Fibroblast of mammary gland (primary cell): ENCODE measurements at places on chromosomes 16 and 17.
A peak's percentile ranks its signal among the peaks of the same experiment; 100 is the strongest.

- DNase-seq: no peak
Measured at GRCh38 chr16:4833584-4833983, 13.5 kb downstream of the GLYR1 start.

DNA sequence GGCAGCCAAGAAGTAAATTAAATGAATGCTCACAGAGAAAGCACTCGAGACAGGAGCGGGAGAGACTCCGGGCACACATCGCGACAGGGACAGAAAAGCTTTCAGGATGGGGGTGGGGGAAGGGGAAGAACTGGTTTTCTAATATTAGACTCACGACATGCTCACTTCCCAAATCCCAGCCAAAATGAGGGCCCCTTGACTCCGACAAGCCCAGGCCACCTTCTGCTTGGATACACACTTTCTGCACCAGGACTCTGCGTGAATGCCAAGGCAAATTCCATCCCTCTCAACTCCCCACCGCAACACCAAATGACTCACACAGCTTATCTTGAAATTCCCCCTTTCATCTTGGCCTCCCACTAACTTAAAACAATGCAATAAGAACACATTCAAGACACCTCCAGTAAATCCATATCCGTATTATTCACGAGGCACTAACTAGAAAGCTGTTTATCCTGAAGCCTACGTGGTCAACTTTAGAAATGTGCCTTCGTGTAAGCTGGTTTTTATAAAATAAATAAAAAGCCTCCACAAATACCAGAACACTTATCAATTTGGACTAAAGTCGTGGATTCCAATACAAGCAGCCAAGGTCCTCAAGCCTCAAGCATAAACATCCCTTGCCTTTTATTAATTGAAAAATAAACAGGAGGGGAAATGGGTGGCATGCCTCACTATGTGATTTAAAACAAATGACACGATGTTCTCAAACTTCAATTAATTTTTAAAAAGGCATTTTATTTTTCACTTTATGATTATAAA, 46.1 kb downstream of the NXN start:
- DNase-seq: peak; percentile 84

DNA sequence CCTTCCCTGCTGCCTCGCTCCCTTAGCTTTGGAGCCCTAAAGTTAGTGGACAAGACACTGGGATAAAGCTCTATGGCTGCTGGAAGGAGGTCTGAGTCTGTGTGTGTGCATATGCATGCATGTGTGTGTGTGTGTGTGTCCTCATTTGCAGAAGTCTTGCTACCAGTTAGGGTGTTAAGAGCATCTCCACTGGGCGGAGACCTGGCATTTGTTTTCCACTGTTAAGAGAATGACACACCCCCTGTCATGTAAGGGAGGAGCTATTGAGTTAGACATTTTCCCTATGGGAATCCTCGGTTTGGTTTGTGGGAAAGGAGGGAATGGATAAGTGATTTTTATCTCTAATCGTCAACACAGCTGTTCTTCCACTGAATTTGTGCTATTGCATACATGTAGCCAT, 24.8 kb upstream of the ARHGAP23 start:
- peak; percentile 52 for DNase-seq

DNA sequence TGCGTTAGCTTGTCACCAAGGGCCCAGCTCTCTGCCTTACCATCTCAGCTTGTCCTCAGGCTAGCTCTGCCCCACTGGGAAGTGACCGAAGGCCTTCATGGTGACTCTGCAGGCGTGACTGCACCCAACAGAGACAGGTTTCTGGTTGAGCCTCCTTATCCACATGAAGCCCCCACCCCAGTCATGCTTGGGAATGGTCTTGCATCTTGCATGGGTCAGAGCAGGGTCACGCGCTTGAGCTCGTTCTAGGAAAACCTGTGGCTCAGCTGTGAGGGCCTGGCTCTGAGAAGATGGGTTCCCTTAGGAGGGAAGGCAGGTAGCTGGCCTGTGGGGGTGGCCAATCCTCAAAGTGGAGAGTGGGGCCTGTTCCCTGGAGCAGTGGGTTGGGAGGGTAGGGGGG, 122.8 kb downstream of the BANP start:
- no peak for DNase-seq

DNA sequence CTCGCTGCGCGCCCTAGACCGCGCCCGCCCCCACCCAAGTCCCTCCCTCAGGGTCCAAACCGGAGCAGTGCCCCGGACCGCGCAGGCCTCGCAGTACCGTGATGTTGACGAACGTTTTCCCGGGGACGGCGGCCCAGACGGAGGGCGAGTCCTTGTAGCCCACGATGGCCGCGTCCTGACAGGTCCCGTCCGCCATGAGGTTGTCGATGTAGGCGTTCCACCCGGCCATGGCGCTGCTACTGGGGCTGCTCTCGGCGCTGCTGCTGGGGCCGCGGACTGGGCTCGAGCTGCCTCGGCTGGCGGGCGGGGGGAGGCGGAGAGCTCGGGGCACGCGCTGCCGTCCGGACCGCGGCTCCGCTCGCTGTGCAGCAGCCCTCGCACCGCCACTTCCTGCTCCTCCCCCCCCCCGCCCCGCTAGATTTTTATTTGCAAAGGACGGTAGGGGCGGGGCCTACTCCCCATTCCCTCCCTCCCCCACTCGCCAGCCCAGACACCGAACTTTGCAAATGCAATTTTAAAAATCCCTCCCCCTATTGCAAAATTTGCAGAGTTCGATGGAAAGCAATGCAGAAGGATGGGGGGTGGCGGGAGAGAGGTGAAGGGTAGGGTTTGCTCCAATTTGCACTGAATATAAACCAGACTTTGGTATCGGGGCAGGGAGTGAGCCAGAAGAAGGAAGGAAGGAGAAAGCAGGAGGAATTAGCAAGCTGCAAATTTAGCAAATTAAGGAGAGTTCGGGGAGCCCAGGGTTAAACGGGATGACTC, at the start of gene PFN1:
TSS of gene PFN1 (minus strand) at position 365 of the 765 bp plus-strand sequence. CDS start at position 229, 136 bp downstream.
- peak; percentile 91 for DNase-seq

DNA sequence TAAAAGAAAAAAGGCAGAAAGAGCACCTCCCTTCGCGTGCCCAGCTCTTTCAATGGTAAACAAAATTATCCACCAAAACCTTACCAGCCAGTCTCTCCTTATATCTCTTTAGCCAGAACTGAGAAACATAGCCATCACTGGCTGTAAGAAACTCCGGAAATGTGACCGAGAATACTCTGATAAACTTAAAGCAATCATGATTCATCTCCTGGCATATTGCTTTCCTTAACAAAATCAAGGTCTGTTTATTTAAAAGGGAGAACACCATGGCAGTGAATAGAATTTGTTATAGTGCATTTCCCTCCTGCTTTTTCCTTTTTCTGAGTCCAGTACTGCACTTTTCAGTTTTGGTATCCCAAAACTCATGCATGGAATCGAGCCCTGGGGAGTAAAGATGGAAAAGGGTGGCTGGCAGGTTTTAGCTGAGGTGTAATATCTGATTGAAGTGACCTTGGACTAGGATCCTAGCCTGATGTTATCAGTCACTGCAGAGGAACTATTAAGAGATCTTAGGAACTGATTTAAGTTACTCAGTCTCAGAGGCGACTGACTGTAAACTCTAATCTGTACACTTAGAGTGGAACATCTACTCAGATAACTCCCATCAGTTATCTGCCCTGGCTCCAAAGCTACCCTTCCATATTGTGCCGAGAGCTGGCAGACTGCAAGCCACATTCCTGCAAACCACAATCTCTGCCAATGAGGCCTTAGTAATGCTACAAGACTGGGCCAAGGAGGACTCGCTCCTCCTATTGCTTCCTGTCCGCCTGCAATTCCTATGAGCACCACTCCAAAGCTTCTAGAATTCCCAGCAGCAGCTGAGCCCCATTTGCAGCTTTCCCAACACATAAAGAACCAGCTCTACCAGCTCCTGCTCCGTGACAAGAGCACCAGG, 7.4 kb upstream of the COX10 start:
- peak; percentile 80 for DNase-seq

DNA sequence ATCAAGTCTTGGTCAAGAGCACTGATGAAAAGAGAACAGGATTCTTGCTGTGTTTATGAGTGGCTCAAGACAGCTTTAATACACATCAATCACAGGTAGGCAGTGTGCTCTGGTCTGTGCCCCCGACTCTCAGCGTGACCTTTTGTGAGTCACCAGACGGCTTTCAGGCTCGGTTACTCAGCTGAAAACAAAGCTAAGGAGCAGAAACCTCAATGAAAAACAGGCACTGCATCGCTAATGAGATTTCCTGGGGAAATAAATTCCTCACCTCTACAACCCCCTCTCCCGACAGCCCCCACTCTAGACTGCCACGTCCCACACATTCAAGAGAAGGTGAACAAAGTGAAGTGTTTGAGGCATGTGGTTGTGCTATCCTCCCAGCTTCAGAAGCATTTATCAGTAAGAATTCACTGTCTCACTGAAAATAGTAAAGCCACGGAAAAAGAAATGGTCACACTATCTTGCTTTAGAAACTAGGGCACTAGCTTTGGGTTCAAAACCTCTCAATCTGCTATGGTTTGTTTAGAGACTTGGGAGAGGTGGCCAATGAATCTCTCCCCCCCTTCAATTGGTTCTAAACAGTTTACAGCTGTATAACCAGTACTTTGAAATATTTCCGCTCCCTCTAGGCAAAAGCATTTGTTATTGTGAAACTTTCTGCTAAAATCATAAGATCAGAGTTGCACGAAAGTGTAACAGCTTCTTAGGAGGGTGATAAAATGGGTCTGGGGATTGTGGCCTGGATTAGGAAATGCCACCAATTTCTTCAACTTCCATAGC, 199.5 kb upstream of the PMFBP1 start:
- peak; percentile 76 for DNase-seq

- peak; percentile 38 for DNase-seq
Measured at GRCh38 chr17:75693500-75694481, 26.7 kb downstream of the SAP30BP start.

DNA sequence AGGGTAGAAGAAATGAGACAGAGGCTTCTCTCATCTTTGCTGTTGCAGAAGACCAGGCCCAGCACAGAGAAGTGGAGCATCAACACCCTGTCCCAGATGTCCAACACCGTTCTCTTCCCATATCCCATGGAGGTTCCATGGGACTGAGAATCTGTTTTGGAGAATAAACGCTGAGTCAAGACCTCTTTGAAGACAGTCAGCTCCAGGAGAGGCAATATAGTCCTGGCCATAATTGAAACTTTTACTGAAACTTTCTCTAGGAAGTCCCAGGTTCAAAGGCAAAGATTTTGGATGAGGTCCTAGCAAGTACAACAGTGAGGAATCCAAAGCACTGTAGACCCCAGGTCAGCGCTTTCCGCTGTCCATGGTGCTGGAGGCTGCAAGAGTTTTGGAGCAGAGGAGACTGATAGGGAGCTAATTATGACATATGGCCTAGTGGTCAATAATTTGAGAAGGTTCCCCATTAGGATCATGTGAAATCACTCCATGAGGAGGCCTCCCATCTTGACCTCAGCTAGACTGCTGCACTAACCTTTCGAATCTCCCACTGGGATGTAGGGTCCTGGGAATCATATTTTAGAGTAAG, 36.0 kb downstream of the OSBPL7 start:
- DNase-seq: peak; percentile 27

DNA sequence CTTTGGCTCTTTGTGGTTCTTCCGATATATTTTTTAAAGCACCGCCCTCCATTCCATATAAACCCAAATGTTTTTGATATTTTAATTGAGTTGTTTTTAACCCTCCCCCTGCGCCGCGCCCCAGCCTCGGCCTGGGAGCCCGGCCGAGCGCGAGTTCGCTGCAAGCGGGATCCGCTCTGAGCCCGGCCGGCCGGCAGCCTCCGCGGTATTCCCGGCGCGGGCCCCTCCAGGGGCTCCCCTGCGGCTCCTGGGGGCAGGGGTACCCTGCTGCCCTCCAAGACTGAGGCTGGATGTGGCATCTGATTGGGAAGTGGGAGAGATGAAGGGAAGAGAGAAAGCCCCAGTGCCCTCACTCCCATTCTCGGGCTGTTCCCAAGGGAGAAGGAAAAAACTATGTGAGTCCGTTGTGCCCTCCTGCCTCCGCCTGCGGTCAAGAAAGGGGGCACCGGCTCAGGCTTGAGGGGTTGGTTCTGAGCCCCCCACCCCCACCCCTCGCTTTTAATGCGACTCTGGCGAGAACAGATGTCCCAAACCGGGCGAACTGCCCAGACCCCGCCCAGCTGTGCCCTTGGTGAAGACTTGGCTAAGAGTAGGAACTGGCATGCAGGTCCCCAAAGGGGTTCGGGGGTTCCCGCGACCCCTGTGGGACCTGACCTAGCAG, 8.6 kb downstream of the NEUROD2 start:
- no peak for DNase-seq
